ENCODE measurements at places on chromosomes 2 and 18.

- DNase-seq = no peak
These were observed 26.8 kb downstream of the MAPK4 start for GRCh38 chr18:50586710-50587109.

DNA sequence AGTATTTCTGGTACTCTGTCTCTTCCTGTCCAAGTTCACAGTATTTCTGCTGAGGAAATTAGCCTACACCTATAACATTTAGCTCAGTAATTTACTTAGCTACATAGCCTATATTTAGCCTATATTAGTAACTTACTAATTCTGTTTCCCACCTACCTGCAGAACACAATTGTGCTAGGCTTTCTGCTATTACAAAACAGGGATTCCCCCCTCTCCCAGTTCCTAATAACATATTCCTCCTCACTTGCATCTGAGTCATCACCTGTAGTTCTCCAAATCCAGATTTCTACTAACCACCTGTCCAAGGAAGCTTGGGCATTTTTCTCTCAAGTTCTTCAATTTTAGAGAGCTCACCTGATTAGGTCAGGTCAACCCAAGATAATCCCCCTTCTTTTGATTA lies 94.9 kb downstream of the NETO1 start:
- DNase-seq = no peak

DNA sequence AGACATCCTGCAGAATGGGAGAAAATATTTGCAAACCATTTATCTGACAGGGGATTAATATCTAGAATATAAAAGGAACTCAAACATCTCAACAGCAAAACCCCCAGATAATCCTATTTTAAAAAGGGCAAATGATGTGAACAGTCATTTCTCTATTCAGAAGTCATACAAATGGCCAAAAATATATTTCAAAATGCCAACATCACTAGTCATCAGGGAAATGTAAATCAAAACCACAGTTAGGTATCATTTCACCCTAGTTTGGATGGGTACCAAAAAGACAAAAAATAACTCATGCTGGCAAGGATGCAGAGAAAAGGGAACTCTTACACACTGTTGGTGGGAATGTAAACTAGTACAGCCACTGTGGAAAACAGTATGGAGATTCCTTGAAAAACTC lies 70.0 kb downstream of the TBR1 start:
- no peak for DNase-seq

GRCh38 chr18:77167251-77167650 lies 34.7 kb upstream of the MBP start:
- DNase-seq = no peak

GRCh38 chr2:12244070-12244469 lies 472.7 kb upstream of the TRIB2 start:
- DNase-seq = no peak

DNA sequence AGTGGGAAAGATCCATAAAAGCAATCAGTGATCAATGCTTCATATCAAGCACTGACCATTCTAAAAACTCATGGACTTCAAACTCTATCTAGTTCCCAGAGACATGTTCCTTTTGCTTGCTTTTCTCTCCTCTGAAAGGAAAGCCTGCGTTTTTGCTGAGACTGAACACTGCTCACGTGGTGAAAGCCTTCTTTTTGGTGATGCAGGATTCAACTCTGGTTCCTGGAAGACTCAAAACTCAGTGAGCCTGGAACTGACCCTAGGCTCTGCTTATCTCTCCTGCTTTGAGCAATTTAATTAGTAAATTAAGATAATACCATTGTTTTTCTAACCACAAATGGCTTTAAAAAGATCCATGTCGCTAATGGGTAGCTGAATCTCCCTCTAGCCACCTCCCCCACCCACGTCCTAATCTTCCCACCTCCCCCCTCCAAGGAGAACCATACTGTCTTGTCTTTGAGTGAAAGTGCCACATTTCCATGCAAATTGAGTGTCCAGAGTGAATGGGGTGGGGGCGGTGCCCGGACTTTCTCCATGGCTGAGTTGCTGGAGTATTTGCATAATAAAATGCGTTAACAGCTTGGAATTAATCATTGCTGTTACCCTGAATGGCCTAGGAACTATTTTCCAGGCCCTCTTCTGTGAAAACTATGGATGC lies 130.5 kb downstream of the BCL11A start:
- no peak for DNase-seq
